ENCODE measurements at places on chromosomes 16 and 17.

GRCh38 chr16:67923414-67924116 is 8.1 kb downstream of the CTRL start:
- no peak for DNase-seq

- DNase-seq = no peak
Observed at GRCh38 chr17:50735287-50735686, 15.9 kb downstream of the LUC7L3 start.

- no peak for DNase-seq
Observed at GRCh38 chr16:58497935-58498334, 2.0 kb upstream of the NDRG4 start.

GRCh38 chr17:51954232-51954765 is 204.2 kb downstream of the CA10 start:
- no peak for DNase-seq

DNA sequence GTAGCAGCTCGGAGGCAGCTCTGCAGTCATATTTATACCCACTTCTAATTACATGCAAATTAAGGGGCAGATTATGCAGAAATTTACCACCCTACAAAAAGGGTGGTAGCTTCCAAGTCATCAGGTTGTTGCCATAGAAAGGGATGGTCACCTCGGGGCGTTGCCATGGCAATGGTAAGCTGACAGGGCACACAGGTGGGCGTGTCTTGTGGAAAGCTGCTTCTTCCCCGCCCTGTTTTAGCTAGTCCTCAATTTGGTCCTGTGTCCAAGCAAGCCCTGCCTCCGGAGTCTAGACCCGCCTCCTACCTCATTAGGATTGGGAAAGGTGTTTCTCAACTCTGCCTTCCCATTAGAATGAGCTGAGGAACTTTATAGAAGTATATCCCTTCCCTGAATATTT is 98.7 kb downstream of the HS3ST2 start:
- no peak for DNase-seq

DNA sequence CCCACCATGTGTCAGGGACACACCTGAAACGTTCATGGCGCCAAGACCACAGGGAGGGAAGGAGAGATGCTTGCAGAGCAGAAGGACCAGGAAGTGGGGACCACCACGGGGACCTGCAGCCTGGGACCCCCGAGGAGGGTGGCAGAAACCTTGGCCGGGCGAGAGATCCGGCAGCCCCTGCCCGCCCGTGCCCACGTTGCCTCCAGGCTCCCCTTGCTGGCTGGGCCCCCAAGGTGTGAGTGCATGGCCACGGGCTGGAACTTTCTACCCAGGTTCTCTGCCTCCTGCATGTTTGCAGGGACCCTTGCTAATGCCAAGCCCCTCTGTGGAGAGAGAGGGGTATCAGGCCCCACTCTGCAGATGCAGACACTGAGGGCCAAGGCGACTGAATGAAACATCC is 50.4 kb downstream of the USP22 start:
- no peak for DNase-seq

DNA sequence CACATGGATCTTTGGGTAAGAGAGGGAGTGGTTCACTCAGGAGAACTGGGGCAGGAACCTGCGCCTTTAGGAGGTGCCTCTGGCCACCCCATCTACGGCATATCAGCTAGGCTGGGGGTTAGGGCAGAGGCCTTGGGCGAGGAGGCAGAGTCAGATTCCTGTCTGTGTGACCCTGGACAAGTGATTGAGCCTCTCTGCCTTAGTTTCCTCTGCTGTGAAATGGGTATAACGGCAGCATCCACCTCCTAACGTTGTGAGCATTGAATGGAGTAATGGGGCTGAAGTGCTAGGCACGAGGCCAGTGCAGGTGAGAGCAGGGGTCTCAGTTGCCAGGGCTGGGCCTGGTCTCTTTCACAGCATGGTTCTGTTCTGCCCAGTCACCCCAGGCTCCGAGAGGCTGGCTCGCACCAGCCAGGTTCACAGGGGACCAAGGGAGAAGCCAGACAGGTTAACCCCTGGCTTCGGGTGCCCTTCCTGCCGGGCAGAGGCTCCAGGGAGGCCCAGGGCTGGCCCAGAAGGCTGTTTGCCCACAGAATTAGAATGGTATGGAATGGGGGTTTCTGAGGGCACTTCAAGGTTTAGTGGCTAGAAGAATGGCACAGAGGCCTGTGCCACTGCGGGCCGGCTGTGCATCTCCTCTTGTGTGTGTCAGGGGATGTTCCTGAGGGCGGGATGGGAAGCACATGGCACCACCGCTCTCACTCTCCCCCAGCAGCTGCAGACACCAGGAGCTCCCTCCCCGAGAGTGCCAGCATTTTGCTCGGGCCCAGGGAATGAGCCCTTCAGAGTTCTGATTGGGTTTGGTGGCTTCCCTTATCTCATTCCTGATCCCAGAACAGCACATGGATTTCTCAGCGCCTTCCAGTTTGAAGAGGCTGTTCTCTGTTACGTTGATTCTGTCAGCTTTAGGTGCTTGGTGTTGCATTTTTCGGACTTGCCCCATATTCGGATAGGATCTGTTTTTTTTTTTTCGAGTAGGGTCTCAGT is 23.8 kb downstream of the UNC13D start:
- no peak for DNase-seq

GRCh38 chr17:1056761-1057160 is 59.8 kb downstream of the TIMM22 start:
- DNase-seq = no peak

GRCh38 chr17:47882247-47882646 is 13.8 kb upstream of the SP2 start:
- DNase-seq = no peak

DNA sequence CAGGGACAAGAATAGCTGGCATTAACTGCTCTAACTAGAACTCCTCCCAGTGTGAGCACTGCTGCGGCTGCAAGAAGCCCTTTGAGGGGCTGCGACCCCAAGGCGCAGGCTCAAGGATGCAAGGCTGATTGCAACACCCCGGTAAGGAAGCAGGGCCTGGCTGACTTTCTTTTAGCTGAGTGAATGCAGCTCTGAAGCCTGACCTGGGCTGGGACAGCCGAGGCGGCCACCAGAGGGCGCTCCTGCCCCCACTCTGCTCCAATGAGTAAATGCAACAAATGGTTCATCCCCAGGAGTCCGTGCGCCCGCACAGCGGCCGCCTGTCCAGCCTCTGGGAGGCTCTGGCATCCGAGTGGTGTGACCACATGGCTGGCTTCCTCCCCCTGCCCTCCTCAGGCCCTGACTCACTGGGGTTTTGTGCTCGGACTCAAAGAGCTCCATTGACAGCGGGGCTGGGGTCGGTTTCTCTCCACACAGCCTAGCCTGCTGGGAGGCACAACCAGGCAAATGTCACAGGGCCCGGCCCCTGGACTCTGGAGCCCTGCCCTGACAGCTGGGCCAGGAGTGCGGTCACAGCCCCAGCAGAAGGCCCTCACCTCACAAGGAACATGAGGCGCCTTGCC is at the start of gene SMIM5:
SMIM5 (plus strand) TSS at position 572 of the 623 bp plus-strand sequence. CDS start 6,768 bp downstream, outside the sequence.
- peak; percentile 19 for DNase-seq

GRCh38 chr17:1362964-1363363 is 37.1 kb downstream of the YWHAE start:
- peak; percentile 11 for DNase-seq

DNA sequence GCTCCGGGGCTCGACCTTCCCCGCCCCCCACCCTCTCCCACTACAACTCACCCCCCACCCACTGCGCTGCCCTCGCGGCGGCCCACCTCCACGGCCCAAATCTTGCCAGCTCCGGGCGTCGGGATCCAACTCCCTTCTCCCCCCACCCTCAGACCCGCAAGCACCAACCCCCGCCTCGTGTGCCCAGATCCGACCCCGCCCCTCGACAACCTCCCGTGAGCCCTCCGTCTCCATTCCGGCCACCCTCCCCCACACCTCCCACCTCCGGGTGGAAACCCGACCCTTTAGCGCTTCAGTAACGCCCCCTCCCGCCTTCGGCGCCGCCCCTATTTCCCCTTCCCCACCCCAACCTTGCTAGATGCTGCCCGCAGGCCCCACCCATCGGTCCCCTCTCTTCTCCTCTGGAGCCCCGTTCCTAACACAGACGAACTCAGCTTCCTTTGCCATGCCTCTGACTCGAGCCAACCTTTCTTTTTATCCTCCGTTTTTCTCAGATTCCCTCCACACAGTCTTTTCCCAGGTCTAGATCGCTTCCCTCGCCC is 717 bp downstream of the UBE2Z start:
- peak; percentile 56 for DNase-seq

DNA sequence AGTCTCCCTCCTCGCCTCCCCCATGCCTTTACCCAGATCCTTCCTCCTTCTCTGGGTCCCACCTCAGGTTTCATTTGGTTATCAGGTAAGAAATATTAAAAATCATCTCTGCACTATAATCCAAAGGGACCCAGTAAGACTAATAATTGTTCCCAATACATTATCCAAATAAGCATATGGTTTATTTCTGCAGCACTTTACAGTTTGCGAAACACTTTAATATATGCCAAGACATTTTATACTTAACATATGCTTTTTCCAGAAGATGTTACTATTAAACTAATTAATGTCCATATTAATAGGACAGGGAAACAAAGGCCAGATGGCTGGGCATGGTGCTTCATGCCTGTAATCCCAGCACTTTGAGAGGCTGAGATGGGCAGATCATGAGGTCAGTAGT is 33.3 kb downstream of the CD300LF start:
- DNase-seq = no peak

GRCh38 chr16:12474806-12475410 is 328.8 kb downstream of the CPPED1 start:
- DNase-seq = no peak

DNA sequence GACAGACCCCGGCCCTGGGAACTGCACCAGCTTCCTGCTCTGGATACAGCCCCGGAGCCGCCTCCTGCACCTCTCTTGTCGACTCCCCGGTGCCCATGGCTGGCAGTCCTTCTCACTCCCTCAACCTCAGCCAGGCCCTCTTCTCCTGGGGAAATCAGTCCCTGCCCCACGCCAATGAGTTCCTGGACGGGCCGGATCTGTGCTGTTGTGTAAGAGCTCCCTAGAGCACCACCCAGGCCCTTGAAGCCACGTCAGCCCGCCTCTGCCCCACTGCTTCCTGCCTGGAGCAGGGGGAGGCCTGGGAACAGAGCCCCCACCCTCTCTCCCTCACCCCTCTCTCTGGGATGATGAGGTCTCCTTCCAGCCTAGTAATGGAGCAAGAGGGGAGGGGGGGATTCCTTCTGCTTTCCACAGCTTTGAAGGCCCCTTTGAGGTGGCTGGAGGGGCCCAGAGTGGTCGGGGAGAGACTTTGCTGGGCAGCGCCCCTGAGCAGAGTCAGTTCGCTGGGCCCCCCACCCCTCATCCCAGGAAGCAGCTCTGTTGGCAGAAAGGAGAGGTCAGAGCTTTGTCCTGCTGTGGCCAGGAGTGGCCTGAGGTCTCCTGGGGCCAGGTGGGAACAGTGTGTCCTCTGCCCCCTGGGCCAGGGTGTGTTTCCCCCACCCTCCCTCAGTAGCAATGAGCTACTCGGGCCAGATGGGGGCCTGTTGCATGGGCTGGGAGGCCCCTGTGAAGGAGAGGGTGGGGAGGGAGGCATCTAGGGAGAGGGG is 3.8 kb downstream of the PRR29 start:
- no peak for DNase-seq

- DNase-seq = no peak
Observed at GRCh38 chr17:81097943-81098308, 63.0 kb downstream of the BAIAP2 start.

- DNase-seq = peak; percentile 68
Observed at GRCh38 chr17:64507413-64507782, 621 bp downstream of the CEP95 start.

GRCh38 chr17:80220054-80220735 is at the start of the genes SGSH and SLC26A11:
Gene SGSH (minus strand): TSS chr17:80220333. CDS start chr17:80220313, 20 bp downstream.
Gene SLC26A11 (plus strand): TSS chr17:80220427. CDS start chr17:80221561, 1,134 bp downstream.
- DNase-seq = no peak

DNA sequence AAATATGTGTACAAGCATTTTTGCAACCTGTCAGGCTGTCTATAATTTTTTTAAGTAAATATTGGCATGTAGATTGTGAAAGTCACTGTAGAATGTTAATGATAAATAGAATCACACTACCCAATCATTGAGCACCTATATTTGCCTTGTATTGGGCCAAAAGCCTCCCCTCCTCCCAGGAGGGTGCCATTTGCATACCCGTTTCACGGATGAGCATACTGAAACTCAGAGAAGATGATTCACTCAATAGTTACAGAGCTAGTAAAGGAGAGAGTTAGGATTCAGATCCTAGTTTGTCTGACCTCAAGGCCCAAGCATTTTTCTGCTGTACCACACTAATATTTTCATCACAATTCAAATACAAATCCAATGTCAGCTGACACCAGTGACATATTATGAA is 299.7 kb upstream of the CDH11 start:
- no peak for DNase-seq

GRCh38 chr16:4514606-4515005 is 24.0 kb downstream of the CDIP1 start:
- no peak for DNase-seq

GRCh38 chr16:66619534-66620428 is 15.3 kb downstream of the CMTM3 start:
- no peak for DNase-seq

DNA sequence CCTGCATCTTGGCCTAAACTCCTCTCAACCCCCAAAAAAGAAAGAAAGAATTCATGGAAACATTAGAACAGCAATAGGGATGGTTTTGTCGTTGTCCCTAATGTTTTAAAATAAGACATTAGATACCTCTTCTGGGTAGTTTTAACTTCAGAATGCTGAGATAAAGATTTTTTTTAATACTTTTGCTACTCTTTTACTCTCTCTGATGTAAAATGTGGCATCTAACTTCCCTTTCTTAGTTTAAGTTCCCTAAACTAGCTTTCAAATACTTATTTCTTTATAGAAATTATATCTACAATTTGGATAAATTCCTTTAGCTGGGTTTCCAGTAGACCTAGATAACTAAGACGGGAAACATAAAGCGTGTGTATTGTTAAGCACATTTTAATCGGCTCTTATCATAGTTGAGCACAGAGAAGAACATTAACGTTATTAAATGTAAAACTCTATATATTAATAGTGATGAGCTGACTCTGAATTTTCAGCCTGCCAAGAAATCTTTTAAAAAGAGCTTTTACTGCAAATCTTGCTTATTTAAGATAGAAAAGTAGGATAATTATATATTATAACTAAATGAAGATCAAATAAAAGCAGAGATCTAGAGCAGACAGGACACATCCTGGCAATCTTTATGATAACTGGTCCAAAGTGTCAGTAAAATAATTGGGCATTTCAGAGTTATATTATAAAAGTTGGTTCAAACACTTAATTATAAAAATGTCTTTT is 183.2 kb downstream of the CYB561 start:
- DNase-seq = no peak
